Urothelium cell line (cell line): ENCODE measurements at places on chromosomes 1 and 21.

- DNase-seq: no peak
Observed at GRCh38 chr1:38152351-38153065, 105.9 kb upstream of the POU3F1 start.

- DNase-seq: no peak
Observed at GRCh38 chr1:117681093-117681900, 75.4 kb downstream of the TENT5C start.

DNA sequence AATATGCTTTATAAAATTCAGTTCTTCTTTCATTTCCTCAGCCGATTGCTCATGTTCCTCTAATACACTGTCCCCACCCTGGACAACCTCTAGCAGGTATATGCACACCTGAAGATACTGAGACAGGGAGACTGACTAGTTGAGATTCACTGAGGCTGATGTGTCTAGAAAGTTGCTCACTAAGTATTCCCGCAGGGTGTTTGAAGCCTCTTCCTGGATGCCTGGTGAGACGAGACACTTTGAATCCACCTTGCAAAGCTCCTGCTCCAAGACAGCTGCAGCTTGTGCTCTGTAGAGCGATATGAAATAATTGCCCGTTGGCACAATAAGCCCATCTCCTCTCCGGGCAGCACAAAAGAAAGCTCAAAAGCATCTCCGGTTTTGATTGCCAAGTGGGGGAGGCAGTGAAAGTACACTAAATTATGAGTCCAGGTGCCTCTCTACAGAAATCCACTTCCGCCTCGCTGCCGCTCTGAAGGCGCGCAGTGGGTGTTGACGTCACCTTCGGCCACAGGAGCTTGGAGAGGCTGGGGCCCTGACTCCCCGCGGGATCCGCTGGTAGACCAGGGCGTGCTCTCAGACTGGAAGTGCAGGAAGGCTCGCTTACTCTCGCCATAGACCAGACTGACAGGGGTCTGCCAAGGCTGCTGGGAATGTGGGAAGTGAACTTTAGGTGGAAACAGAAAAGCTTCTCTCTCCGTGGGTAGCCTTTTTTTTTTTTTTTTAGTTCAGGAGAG, 46.3 kb downstream of the GPA33 start:
- peak; percentile 88 for DNase-seq

DNA sequence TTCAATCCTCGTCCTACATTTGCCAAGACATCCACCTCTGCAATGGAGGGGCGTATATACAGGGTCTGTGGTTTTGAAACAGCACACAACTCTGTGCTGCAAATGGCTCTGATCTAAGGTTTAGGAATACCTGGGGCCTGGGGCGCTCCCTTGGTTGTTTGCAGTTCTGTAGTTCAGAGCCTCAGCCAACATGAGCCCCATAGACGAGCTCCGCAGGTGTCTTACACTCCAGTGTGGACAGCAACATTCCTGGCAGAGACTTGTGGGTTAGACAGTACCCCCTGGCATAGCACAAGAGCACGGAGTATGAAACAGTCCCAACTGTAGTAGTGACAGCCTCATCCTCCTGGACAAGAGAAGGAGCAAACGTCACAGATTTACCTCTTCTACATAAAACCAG, 120.3 kb upstream of the BARHL2 start:
- no peak for DNase-seq

GRCh38 chr1:67437961-67438360, 7.8 kb upstream of the SERBP1 start:
- no peak for DNase-seq

DNA sequence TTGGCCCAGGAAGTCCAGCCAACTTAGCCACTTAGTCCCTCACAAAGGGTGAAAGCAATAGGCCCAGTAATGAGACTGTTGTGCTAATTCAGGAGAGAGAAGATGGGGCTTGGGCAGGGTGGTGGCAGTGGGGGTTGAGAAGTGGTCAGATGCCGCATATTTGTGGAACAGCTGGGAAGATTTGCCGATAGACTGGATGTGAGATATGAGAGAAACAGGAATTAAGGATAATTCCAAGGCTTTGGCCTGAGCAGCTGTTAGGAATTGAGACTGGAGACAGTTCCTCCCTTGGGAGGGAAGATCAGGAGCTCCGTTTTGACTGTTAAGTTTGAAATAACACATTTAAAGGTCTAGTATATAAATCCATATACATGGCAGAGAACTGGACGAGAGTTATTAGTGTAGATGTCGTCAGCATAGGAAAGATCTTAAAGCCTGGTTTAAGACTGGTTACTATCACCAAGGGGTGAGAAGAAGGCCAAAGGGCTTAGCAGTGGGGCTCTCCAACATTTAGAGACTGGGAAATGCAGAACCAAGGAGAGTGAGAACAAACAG, 323.7 kb upstream of the FAM78B start:
- peak; percentile 52 for DNase-seq

- DNase-seq: peak; percentile 88
Observed at GRCh38 chr1:211382714-211383480, 56.3 kb downstream of the TRAF5 start.

GRCh38 chr1:4058706-4059105, 158.6 kb upstream of the C1orf174 start:
- no peak for DNase-seq

DNA sequence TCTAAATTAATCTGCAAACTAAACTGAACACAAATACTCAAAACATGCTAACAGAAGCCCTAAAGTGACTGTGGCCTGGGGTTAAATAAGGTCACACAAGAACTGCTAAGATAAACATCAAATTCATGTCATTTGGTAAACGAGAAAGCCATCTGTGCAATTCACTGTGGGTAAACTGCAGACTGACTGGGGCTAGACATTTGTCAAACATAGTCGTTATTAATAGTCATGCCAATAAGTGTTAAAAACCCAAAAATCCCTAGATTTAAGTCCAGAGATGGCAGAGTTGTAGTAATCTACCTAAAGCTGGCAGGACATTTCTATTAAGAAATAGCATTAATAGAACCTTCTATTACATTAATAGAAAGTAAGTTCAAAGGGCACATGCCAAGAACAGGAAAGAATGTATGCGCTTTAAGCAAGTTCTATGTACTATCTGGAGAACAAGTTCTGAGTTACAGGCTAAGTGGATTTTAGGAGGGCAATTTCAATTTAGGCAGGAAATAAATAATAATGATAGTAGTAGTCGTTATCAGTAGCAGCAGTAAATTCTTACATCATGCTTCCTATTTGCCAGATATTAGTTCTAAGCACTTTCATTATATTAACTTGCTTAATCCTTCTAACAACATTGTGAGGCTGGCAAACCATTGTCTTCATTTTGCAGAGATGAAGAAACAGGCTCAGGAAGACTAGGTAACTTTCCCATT, 8.6 kb downstream of the EDEM3 start:
- DNase-seq: no peak

DNA sequence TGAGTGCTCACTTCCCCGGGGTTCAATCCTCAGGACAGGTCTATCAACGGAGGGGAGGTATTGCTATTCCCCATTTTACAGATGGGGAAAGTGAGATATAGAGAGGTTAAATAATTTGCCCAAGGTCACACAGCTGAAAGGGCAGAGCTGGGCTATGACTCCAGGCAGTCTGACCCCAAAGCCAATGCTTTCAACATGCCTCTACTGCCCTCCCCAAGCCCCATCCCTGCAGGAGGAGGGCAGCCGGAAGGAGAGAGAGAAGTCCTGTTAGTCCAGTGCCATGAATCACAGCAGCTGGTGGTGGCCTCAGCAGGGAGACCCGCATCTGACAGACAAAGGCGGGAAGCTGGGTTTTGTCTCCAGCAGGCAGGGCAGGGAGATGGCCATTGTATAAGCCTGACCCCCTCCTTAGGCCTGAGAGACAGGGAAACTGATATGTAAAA, 20.0 kb upstream of the CLIC4 start:
- no peak for DNase-seq

- peak; percentile 92 for DNase-seq
Observed at GRCh38 chr1:31815752-31816500, at the start of gene SPOCD1. Gene SPOCD1 (minus strand): TSS chr1:31816022. CDS start chr1:31815333, 689 bp downstream.

- no peak for DNase-seq
Observed at GRCh38 chr1:22074803-22075202, 22.3 kb downstream of the CDC42 start.

DNA sequence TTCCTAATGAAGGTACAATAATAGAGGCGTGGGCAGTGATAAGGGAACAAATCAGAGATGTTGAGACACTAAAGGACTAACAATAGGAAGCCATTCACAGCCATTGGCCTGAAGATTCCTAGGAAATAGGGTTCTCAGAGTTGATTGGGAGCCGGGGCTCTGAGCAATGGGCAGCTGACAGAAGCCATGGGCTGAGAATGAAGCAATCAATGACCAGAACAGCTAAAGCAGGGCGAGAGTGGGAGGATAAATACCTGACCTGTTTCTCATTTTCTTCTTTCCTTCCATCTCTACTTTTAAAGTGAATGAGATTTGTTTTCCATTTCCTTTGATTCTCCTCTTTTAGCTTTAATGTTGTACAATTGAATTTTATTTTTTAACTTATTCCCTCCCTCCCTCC, 774.7 kb upstream of the ADGRL4 start:
- no peak for DNase-seq

- DNase-seq: no peak
Observed at GRCh38 chr21:33360281-33360680, 35.5 kb downstream of the IFNAR1 start.

DNA sequence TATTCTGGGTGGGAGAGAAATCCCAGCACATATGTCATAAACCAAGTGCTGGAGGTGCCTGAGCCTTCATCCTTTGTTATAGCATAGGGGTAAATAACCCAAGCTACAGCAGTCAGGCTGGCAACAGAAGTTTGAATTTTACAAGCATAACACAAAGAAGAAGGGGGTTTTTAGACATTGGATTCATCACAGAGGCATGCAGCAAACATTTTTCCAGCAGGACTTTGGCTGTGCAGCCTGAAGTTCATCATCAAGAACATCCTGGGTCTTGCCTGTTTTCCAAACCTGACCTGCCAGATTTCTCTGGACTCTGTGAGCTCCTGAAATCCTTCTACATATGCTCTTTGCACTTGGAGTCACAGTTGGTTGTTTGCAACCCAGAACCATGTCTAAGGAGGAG, 16.2 kb downstream of the PTGER3 start:
- DNase-seq: no peak

DNA sequence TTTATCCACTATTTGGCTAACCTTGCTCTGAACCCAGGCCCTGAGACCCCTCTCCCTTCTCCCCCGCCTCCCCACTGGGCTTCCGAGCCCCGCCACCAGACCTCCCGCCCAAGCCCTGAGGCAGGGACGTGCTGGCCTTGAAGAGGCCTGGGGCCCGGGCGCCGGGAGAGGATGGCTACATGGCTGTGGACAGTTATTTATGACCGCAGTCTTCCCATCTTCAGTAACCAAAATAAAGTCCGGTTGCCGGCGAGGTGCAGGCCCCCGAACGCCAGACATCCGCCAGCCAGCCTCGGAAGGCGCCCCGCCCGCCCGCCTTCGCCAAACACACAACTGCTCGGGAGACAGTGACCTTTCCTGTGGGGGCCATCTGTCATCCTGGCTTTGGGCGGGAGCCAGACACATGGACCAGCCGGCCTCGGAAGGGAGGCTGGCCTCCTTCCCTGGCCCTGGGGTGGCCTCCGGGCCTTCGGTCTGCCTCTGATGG, 69.0 kb downstream of the DHRS3 start:
- no peak for DNase-seq
